ENCODE measurements at places on chromosomes 2 and 18.
A peak's percentile ranks its signal among the peaks of the same experiment; 100 is the strongest.

DNA sequence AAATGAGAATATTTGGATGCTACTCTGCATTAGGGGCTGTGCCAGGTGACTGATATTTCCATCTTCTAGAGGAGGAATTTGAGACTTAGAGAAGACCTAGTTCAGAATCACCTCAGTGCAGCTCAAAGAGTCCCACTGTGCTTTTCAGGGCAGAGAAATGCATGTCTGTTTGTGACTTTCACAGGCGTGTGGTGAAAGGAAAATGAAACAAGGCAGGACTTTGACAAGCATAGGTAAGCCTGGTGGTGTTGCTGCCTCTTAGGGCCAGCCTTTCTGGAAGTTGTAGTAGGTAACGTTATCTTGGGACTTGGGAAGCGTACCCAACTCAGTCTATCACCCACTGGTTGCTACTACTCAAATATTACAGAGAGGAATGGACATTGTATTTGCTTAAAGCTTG lies 2.6 kb downstream of the GPR39 start:
- DNase-seq = no peak

DNA sequence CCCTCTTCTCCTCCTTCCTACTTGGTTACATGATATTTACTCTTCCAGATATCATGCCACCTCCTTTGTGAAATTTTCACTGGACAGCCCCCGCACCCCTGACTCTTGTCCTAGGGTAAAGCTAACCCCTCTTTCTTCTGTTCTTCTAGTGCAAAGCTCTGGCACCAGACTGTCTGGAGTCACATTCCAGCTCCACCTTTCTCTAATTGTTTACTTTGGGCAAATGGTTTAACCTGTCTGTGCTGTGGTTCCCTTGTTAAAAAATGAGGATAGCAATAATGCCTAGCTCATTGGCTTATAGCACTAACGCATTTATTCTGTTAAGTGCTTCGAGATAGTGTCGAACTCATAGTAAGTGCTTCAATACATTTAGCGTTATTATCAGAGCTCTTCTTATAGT lies 306.2 kb downstream of the ALK start:
- no peak for DNase-seq

- no peak for DNase-seq
These were observed 159.7 kb upstream of the BOD1L2 start for GRCh38 chr18:56987236-56987635.

DNA sequence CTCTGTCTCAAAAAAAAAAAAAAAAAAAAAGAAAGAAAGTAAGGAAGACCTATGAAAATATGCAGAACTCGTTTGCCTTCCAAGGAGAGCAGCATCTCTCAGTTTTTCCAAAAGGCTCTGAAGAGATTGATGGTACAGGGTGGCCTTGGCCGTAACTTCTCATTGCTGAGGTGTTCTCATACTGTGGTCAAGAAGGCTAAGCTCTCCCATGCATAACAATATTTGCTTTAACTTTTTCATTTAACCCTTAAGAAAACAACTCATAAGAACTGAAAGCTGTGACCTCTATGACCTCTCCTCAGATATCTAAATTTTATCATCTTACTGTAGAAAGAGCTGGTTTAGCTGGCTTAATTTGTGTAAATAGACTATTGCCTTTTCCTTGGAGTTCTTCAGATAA lies 37.1 kb upstream of the GATA6 start:
- no peak for DNase-seq

DNA sequence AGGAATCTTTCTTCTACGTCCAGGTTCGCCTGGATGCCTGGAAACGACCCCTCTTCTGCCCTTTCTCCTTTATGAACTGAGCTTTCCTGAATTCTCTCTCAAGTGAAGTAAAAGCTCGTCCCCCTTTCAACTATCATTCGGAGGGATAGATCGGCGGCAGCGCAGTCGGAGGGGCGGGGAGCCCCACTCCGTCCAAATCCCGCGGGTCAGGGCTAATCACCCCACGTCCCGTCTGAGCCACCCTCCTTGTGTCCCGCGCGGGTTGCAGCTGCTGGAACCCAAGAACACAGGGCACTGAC lies 367 bp downstream of the FBXO48 start:
- DNase-seq = no peak

- no peak for DNase-seq
These were observed 6.8 kb downstream of the B4GALT6 start for GRCh38 chr18:31677592-31677991.

DNA sequence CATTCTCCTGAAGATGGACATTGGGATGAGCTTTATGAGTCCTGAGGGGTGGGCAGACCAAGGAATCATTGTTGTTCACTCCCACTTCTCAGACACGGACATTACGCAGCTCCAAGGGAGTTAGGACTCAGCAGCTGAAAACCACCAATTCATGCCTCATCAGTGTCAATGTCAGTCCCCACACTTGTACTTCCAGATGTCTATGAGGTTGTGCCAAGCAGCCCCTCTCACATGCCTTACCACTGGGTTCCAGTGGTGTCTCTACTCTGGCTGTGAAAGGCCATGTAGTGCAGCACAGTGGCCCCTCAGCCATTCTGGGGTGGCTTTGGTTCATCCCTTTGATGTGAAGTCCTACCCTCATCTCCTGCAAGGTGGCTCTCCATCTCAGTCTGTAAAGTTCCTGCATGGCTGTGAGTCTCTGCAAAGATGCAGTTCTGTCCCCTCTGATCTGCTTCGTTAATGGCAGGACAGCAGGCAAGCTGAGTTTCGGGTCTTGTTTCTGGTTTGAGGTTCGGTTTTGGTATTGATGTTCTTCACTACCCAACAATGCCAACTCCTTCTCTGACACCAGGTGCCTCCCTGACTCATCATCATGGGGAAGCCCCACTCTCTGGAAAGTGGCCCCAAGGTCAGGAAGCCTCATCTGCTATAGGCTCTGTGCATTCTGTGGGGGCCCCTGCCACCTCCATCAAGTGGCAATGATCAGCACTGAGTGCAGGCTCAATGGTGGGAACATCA lies 14.0 kb upstream of the COL6A3 start:
- DNase-seq = no peak

- no peak for DNase-seq
These were observed 22.8 kb downstream of the NPC1 start for GRCh38 chr18:23563377-23564043.

DNA sequence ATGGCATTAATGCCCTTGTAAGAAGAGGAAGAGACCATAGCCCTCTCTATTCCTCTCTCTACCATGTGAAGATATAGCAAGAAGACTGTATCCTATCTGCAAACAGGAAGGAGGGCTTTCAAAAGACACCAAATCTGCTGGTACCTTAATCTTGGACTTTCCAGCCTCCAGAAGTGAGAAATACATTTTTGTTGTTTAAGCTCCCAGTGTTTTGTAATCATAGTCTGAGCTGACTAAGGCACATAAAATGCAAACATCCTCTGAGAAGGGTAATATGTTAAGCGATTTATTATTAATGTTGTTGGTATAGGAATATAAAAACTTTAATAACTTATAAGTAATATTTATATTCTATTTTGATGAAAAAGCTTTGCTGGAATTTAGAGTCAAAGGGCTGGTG lies 559.8 kb downstream of the SUCLG1 start:
- no peak for DNase-seq

- no peak for DNase-seq
These were observed 443 bp downstream of the CPSF3 start for GRCh38 chr2:9423922-9424272.

- DNase-seq = peak; percentile 9
These were observed 380.4 kb downstream of the TNS1 start for GRCh38 chr2:217622205-217623060.

All from fibroblast of skin of left biceps (primary cell).